Activated CD8-positive, alpha-beta T cell treated with anti-CD3 and anti-CD28 coated beads for 36 hours (primary cell): ENCODE measurements at places on chromosomes 2 and 18.
A peak's percentile ranks its signal among the peaks of the same experiment; 100 is the strongest.

DNA sequence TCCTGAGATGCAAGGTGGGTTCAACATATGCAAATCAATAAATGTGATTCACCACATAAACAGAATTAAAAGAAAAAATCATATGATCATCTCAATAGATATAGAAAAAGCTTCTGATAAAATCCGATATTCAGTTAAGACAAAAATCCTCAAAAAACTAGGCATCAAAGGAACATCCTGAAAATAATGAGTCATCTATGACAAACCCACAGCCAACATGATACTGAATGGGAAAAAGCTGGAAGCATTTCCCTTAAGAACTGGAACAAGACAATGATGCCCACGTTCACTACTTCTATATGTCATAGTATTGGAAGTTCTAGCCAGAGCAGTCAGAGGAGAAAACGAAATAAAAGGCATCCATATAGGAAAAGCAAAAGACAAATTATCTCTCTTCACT, 80.4 kb downstream of the MYO3B start:
- no peak for DNase-seq

DNA sequence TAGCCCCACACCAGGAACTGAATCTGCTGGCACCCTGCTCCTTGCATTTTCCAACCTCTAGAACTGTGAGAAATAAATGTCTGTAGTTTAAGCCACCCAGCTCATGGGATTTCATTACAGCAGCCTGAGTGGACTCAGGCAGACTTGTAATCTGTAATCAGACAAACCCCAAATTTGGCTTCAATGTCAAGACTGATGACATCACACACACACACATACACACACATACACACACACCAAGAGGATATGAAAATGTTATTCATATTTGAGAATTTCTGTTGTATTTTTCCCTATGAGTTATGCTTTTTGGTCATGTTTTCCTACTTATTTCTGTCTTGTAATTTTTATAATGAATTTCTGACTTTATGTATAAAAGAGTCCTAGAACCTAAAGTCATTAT, 83.8 kb upstream of the GLI2 start:
- no peak for DNase-seq

GRCh38 chr2:56741601-56742102, 557.9 kb downstream of the CCDC85A start:
- DNase-seq: no peak

GRCh38 chr2:40204268-40204667, 247.6 kb downstream of the SLC8A1 start:
- no peak for DNase-seq

GRCh38 chr2:232348936-232349335, 29.6 kb upstream of the ALPP start:
- no peak for DNase-seq

DNA sequence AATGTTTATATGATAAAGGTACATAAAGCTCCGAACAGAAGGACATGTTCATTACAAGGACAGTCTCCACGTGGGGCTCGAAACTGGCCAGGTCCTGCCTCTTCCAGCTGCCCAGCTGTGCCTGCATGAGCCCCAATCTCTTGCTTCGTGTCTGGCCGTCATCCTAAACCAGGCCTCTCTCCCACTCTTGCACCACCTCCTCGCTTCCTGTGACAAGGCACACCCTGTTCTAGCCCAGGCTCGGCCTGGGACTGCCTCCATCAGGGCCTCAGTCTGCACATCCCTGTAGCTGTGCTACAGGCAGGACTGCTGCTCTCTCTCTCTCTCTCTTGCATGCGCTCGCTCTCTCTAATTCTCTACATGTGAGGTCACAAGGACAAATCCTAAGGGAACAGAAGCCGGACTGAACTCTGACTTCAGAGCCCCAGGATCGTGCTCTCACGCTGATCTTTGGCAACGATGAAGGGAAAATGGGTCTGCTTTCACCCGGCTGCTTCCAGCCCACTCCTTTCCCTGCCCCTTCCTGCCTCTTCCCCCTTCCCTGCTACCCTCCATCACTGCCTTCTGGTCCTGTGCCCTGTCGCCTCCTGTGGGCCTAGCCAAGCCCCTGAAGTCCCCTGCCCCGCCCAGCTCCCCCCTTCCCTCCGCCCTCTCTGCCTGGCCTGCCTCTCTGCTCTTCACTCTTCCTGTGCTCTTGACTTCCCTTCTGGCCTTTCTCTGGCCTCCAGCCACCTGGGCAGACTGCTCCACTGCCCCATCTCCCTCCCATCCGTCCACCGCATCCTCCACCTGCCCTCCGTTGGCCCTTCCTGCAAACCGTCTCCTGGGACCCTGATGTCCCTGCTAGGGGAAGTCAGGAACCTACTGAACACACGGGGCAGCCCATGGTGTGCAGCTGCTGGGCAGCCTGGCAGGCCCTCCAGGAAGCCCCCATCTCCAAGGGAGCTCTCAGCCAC, 7.8 kb upstream of the GPR55 start:
- DNase-seq: peak; percentile 4

DNA sequence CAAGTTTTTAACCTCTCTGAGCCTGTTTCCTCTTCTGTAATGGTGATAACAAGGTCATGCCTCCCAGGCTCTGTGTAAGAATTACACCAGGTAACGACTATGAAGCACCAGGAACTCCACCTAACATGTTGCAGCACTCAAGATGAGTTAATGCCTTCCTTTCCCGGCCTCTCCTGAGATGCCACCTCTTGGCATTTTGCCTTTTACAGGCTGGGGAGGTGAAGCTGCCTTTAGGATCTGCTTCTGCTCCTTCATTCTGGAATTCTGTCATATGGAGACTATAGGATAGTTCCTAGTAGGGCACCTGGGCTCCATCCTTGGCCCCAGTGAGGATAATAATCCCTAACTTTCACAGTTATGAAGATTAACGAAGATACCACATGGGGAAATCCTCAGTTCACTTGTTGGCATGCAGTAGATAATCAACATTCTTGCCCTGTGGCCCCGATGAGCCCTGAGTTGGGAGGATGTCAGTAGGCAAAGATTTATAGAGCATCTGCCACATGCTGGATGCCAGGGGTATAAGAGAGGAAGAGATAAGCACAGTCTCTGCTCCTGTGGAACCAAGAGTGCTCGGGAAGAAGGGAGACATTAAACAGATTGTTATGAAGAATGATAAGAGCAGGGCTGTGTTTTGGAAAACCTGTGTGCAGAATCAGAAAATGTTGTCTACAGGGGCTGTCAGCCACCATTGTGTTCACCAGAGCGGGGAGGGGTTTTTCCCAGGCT, 43.9 kb upstream of the KCNF1 start:
- no peak for DNase-seq

- DNase-seq: no peak
These were observed 50.1 kb downstream of the SPRED2 start for GRCh38 chr2:65382323-65382722.

DNA sequence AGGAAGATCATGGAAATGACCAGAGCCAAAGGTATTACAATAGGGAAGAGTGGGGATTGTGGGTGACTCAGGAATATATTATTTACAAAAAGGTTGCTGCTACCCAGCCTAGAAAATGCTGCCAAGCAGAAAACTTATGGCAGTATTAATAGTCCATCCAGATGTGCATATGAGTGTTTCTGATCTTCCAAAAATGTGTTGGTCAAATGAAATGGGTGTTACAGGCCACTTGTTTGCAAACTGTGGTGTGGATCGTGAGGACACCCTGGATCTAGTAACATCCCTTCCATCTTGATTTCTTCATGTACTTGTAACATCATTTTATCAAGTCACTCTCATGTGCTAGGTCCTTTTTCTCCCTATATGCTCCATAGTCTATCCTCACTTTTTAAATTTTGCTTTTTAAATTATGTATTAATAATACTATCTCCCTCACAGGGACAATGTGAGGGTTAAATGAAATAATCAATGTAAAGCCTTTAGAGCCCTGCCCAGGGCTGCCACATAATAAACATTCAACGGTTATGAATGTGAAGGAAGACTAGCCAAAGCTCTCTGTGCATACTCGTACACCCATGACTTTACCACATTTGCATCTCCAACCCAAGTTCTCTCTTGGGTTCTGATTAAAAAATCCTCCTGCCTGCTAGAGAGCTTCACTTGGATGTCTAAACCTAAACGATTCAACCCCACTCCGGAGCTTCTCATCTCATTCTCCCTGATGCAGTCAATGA, 18.5 kb downstream of the CD226 start:
- DNase-seq: no peak

DNA sequence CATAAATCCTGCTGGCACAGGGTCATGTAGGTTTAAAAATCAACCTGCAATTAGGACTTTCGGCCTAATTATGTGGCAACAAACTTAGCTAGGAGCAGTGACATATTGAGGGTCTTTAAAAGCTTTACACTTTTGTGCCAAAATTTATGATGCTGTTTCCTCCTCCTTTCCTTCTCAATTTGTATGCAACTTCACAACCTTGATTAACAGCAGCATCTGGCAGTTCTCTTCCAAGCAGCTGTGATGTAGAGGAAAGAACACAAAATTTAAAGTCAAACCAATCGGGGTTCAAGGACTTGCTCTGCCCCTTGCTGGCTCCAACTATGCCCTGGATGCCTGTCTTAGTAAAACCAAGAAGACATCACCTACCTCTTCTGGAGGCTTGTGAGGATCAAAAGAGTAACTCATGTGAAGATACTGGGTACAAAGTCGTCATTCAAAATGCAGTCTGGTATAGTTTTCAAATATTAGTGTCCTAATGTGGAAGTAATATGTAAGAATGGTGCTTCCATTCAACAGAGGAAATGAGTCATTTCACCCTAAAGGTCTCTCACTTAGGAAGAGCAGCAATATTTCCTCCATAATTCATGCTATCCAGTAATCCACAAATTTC, 94.7 kb downstream of the ANKRD44 start:
- no peak for DNase-seq

DNA sequence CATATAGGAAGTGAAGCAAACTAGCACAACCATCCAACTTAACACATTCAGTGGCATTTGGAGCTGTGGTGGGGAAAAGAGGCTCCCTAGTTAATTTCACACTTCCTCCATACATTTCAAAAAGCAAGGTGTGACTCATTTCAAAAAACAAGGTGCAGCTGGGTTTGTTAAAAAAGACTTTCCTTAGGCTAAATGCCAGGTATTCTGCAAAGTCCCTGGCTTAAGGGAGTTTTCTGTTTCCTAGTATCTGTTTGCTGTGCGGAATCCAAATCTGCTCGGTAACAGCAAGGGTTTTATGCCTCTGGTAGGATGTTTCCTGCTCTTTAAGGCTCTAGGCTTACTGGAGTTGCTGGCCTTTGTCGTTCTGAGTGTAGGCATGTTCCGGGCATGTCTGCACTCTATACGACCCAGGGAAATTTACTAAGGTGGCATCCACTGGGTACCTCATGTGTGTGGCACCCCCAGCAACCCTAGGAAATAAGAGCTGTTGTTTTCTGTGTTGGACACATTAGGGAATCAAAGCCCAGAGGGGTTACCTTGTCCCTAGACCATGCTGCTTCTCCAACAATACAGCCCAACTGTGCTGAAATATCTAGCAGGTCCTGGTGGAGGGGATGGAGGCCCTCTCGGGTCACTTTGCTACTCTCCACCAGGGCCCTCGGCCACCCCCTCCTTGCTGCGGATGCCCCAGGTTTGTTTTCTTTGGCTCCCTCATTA, 634 bp upstream of the MSGN1 start:
- no peak for DNase-seq

GRCh38 chr2:46001741-46002506, 295.3 kb upstream of the EPAS1 start:
- DNase-seq: no peak

DNA sequence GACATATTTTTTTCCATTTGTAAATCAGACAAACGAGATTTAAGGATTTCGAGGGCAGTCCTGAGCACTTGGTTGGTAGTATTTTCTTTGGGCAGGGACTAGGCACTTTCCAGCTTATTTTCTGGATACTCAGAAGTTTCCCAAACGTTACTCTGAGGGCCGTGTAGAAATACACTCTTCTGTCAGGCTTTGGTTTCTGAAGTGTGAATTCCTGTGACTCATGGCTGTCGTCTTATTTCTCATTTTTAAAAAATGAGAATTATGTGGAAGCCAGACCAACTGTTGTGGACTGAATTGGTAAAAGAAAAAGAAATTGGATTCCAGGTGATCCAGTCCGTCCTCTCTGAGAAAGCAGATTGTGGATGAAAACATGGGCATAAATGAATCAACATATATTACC, 658.6 kb upstream of the FANCL start:
- no peak for DNase-seq

GRCh38 chr2:109560265-109560664, 53.5 kb downstream of the SEPTIN10 start:
- DNase-seq: no peak

DNA sequence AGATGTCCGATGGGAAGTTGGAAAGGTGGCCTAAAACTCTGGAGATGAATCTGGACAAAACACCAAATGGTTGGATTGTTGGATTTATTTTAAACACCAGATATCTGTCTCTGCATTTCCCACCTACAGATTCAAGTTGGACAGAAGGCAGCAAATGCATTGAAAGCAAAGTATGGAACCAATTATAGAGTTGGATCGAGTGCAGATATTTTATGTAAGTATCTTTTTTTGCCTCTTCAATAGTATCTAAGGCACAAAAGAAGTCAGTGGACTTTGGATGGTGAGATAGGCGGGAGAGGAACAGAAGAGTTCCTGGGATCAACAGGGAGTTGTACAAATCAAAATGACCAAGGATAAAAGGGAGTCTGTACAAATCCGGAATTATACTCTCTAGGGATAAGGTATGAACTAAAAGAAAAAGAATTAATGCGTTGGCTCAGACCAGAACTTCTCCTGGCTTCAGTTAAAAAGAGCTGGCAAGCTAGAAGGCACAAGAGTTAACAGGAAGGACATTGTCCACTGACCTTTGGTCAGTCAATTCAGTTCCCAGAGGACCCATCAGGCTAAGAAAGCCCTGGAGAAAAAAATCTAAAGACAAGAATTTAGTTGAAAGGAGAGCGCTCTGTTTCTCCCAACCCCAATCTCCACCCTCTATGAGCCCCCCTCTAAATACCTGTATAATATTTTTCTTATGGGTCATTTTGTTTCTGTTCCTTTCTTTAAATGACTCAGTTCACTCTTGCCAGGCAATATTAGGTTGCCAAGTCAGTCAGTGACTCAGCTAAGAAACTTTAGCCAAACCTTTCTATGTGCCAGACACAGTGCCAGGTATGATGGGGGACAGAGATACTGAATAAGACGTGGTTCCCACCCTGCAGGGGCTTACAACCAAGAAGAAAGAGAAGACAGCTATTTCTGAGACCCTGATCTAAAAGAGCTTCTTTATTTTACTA, 29.1 kb downstream of the CPO start:
- no peak for DNase-seq

DNA sequence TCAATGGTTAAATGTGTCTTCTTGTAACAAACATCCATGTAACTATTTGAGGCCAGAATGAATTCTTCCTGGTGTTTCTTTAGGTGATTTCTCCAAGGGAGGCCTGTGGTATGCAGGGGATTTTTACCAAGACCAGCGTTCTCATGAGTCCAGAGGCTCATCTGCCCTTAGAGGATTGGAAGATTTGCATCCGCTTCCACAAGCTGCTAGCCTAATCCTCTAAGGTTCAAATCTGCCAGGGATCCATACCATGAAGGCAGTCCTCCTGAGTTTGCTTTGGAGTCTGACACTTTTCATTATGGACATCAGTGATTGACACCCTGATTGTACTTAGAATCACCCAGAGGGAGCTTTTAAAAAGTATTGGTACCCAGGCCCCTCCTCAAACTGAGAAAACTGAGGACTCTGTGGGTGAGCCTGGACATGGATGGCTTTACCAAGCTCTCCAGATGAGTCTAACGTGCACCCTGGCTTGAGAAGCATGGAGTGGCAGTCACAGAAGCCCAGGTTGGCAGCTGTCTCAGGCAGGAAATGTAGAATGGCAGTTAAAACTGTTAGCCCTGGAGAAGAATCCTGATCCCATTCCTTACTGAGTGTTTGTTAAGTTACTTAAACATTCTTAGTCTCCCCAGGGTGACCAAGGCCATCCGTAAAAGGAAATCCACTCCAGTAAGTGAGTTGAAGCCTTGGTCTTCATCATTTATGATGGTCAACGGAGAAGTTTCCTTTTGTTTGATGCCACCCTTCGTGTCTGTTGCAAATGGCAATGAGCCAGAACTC, 95.3 kb upstream of the RMDN2 start:
- no peak for DNase-seq
